ENCODE measurements at places on chromosomes 2 and 18.

DNA sequence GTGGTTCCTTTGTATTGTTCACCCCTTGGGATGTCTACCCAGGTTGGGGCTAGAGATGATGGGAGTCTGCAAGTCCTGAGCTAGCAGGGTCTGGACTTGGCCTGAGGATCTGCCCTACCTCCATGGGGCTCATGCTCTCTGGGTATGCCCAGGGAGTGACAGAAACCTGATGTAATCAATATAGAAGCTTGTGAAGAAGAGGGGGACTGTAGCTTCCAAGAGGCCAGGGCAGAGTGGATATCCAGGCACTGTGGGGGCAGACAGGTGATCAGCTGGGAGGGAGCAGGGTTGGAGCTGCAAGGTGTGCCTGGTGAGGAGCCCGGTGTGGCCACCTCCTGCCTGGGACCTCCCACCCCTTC lies 164.2 kb downstream of the CTIF start:
- no peak for DNase-seq

DNA sequence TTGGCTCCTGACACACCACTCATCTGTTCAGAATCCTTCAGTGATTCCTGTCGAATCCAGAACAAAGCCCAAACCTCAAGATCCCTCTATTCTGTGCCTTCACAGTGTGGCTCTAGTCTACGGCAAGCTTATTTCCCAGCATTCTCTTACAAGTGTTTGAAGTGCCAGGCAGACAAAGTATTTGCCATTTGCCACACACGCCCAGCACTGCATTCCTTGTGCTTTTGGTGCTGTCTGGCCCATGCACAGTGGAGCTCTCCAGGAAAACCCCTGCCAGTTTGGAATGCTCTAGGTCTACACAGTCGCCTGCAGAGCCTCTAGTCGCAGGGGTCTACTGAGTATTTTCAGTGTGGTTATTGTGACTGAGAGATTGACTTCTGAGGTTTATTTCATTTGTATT lies 258.6 kb upstream of the RAB12 start:
- DNase-seq, result no peak

DNA sequence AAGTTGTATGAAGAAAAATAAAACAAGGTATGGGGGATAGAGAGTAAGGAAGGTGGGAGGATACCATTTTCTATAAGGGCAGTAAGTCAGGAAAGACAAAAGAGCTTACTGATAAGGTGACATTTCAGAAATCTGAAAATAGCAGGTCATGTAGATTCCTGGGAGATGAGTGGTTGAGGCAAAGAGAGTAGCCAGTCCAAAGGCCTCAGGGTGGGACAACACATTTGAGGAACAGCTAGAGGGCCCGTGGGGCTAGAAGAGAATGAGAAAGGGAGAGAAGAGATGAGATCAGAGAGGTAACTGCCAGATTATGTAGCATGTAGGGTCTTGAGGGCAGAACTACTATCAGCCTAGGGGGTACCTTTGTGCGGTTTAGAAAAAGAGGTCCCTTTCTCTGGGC lies 2.9 kb downstream of the CLHC1 start:
- DNase-seq, result no peak

DNA sequence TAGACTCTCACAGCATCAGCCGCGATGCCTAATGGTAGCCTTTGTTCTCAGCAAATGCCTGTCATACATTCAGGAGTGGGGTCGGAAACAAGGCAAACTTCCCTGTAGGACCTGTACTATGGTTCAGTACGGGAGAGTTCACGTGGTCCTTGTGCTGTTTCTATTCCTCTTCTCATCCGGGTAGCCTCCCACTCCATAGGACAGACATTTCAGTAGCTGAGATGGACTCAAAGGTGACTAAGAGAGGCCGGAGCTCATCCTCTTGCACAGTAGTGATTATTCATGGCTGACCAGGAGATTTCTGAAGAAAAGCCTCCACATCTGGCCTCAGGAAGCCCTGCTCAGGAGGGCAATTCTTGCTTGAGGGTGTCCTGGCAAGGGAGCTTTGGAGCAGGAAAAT lies 117.8 kb upstream of the SPRED2 start:
- no peak for DNase-seq

DNA sequence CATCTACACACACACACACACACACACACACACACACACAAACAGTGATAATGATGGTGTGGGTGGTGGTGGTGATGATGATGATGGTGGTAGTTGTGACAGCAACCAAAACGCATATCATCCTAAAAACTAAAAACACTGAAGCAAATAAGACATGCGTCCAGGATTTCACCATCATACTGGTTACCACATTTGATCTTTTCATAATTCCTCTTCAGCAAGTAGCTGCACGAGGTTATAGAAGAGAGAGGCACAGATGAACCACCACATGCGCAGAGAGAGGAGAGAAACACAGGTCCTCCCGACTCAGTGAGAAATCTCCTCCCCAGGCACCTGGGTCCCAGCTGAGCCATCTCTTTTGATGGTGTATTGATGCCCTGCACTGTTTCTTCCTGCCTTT lies 393.3 kb downstream of the METTL4 start:
- no peak for DNase-seq

DNA sequence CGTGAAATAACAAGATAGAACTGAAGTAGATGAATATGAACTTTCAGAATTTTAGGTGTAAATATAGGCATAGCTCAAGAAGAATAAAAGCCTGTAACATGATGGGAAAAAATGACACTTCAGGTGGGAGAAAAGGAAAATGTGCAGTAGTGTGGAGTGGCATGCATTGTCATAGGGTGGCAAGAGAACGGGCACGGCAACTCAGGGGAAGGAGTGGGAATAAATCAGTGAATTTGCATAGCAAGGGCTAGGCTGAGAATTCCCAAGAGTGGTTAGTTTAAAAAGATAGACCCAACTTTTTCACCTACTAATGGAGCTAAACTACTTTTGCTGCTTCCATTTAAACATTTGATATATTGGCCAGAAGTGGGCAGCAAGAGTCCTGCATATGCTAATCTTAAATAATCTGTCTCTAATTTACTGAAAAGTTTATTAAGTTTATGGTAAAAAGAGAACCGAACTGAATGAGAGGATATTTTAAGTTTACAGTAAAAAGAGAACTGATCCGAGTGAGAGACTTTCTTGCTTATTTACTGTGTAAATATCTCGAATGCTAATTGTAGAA lies 228.1 kb downstream of the CTNNA2 start:
- no peak for DNase-seq

- DNase-seq, result no peak
Observed at GRCh38 chr2:240948086-240948485, 42.0 kb downstream of the CROCC2 start.

GRCh38 chr18:76580288-76580962 lies 85.4 kb upstream of the ZNF516 start:
- DNase-seq, result no peak

- no peak for DNase-seq
Observed at GRCh38 chr2:17765398-17765797, 11.5 kb downstream of the GEN1 start.

DNA sequence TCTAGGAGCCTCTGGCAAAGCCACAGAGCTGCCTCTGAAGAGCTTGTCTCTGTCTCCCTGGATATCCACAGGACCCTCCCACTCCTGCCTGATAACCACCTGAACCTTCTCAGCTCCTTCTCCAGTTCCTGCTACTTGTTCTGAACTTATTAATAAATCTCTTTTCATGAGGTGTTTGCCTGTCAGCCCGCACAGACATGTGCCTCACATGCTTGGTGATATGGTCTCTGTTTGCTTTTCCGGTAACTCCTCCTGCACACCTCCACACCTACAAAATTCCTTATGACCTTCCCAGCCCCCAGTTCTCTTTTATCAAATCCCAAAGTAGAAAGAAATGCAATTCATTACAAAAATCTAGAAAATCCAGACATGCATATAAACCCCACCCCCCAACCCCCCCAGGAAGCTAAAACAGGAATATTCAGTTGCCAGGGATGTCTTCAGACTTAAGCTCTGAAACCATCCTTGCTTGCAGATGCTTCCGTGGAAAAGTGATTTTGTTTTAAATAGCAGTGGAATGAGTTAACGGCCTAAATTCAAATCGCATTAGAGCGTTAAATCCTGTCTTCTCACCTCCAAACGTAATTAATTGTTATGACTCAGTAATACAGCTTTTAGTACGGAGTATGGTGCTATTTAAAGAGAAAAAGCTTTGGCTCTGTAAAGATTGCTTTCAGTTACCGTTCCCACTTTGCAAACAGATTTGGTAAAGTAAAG lies 2.1 kb upstream of the PID1 start:
- DNase-seq, result no peak

GRCh38 chr2:122136056-122136455 lies 380.6 kb downstream of the TSN start:
- DNase-seq, result peak; percentile 30

GRCh38 chr2:11750422-11750821 lies 4.0 kb downstream of the LPIN1 start:
- DNase-seq, result no peak

DNA sequence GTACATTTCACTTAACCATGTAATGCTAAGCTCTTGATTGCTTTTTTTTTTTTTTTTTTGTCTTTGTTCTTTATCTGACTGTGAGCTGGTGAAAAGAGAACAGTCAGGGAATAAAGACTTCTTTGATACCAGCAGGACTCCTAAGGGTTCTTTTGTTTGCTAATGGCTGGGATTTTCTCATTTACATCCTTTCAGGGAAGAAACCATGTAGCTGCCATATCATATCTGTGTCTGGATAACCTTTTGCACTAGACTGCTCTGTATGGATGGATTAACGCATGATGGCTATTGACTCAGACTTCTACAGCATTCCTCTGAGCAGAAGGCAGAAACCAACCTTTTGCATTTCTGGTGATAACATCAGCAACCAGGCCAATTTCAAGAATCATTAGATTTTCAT lies 504.0 kb downstream of the LRRTM4 start:
- DNase-seq, result no peak

DNA sequence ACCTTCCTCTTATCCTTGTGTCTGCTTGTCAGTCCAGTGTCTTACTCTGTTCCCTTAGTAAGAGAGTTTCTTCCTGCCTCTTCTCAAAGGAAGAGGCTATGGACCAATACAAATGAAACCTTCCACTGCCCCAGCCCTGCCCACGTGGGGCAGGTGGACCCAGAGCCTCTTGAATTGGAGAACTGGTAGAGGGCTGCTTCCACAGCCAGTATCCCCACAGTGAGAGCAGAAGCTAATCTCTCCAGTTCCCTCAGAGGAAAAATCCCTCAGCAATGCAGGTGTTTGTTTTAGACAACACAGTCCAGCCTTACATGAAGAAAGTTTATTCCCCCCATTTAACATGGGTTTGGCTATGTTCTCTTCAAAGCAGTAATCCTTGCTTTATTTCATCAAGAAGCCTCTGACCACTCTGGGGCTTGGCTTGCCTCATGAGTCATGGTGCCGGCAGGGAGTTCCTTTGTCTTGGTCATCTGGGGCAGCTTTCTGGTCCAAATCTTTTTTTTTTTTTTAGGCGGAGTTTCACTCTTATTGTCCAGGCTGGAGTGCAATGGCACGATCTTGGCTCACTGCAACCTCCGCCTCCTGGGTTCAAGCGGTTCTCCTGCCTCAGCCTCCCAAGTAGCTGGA lies 6.5 kb upstream of the CYBRD1 start:
- DNase-seq, result no peak

- no peak for DNase-seq
Observed at GRCh38 chr18:67776929-67777328, 260.4 kb upstream of the DSEL start.
